ENCODE measurements at places on chromosomes 5 and 9. TPM values are rescaled to one million over a fixed set of nuclear protein-coding genes. Genes with fewer than 3 reads are reported as not detected.

The CNTFR gene
- 116 TPM for total RNA-seq

GRCh38 chr5:126982926-126983873, 47.2 kb downstream of the MARCHF3 start:
- DNase-seq, result no peak

The THG1L gene
- 7.5 TPM for total RNA-seq

The ZNF618 gene
- total RNA-seq, result 8.2 TPM

The UGT3A2 gene
- not detected for total RNA-seq

The CDH9 gene
- total RNA-seq, result not detected

GRCh38 chr5:112583166-112583565, 154.5 kb upstream of the APC start:
- DNase-seq, result no peak

DNA sequence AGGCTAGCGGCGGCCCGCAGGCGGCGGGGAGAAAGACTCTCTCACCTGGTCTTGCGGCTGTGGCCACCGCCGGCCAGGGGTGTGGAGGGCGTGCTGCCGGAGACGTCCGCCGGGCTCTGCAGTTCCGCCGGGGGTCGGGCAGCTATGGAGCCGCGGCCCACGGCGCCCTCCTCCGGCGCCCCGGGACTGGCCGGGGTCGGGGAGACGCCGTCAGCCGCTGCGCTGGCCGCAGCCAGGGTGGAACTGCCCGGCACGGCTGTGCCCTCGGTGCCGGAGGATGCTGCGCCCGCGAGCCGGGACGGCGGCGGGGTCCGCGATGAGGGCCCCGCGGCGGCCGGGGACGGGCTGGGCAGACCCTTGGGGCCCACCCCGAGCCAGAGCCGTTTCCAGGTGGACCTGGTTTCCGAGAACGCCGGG, 253 bp downstream of the SLC12A2 start:
- no peak for DNase-seq

DNA sequence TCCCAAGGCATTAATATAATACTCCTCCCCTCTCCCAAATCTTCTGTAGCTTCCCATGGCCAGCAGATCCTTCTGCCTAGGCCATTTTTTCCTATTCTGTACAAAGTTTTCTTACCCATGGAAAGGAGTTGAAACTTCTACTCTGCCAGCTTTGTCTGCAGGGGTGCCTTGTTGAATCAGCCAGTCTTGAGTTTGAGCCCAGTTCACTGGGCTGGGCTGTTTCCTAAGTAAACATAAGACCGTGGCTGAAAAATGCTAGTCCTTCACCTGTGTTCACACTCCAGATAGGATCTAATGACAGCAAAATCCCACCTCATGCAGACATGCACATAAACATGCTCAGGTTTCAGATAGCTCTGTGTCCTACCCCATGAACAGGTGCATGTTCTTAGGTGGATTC, 10.4 kb downstream of the TEX48 start:
- DNase-seq, result no peak

DNA sequence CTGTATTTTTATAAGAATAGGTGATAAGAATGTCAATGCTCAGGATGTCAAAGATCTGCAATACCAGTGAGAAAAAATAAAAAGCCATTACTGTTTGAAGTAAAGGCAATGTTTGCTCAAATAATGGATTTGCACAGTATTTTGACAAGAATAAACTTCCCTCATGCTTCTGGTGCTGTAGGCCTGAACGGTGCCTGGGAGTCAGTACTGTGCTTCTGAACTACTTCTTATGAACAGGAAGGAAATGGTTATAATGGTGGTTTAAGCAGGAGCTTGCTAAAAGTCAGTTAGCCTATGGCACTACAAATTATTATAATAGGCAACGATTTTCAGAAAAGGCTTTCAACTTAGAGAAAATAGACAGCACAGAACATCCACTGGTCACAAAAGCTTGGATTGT, 548.3 kb upstream of the CDH18 start:
- no peak for DNase-seq

DNA sequence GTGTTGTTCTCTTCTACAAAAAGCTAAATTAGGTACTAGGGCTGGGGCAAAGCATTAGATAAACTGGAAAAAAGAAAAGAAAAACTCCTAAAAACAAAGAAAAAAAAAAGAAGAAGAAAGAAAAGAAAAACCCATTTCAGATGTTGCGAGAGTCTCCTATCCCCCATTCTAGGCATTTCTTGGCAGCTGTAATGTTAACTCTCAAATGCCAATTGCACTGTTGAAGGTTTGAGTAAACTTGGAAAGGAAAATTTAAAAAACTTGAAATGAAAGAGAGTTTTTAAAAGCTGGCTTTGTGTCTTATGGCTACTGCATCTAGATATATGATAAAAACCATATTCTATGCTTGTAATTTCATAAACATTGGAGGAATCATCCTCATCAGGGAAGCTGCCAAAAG, 34.6 kb upstream of the CTSV start:
- DNase-seq, result no peak

- no peak for DNase-seq
Measured at GRCh38 chr5:50767588-50767987, 101.2 kb downstream of the PARP8 start.

GRCh38 chr5:158691631-158692255, 408.0 kb downstream of the EBF1 start:
- DNase-seq, result no peak
